ENCODE measurements at places on chromosomes 5 and 9.
A peak's percentile ranks its signal among the peaks of the same experiment; 100 is the strongest.

DNA sequence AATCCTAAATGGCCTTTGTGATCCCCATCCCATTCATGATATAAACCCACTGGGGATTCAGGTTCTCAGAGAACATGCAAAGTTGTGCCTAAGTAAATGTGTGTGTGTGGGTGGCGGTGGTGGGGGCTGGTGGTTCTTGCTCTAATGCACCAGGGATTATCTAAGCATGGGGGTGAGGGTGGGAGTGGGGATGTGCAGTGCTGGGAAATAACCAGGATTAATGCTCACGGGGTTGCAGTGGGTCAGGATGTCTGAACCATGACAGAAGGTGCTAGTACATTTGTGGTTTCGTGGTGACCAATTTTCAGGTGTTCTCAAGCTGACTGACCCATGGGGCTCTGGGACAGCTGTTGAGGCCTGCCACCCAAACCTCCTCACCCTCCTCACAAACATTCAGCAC is 101.0 kb downstream of the ZNF608 start:
- DNase-seq, result no peak

DNA sequence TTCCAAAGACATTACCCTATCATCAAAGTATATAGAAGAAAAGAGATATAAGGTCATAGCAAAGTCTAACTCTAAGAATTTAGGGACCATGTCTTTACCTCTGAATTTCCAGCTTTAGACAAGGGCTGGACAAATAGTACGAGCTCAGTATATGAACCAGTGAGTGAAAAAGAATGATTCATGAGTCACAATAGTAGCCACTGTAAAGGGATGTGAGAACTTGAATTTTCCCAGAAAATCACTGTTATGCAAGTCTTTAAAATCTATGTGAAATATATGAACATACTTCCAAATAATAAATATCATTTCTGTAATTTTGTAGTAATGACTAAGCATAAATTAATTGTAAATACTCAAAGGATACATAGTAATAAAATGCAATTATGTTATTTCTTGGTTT is 305.9 kb upstream of the PRR16 start:
- DNase-seq, result no peak

DNA sequence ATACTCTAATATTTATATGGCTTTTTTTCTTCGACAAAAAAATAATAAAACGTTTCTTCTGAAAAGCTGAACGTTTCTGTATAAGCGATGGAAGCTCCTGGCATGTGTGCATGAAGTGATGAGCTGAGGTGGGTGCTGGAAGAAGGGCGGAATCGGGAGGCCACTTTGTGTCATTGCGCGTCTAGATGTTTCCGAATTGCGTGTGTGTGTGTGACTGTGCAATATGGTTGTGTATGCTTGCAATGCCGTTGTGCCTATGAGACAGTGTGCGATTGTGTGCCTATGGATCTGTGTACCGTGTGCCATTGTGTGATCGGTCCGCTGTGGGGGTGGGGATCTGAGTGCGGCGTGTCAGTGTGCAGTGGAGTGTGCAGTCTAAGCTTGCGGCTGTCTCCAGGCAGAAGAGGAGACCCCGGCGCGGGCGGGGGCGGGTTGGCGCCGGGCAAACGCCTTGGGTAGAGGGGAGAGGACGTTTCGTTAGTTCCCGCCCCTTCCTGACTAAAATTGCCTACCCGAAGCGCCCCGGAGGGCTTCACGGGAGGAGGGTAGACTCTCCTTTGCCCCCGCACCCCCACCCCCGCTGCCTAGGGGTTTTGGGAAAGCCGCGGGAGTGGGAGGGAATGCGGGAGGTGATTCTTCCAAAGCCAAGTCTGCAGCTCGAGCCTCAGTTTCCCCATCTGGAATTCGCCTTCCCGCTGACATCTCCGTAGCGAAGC is 24.2 kb downstream of the PCDHGC5 start:
- peak; percentile 66 for DNase-seq

DNA sequence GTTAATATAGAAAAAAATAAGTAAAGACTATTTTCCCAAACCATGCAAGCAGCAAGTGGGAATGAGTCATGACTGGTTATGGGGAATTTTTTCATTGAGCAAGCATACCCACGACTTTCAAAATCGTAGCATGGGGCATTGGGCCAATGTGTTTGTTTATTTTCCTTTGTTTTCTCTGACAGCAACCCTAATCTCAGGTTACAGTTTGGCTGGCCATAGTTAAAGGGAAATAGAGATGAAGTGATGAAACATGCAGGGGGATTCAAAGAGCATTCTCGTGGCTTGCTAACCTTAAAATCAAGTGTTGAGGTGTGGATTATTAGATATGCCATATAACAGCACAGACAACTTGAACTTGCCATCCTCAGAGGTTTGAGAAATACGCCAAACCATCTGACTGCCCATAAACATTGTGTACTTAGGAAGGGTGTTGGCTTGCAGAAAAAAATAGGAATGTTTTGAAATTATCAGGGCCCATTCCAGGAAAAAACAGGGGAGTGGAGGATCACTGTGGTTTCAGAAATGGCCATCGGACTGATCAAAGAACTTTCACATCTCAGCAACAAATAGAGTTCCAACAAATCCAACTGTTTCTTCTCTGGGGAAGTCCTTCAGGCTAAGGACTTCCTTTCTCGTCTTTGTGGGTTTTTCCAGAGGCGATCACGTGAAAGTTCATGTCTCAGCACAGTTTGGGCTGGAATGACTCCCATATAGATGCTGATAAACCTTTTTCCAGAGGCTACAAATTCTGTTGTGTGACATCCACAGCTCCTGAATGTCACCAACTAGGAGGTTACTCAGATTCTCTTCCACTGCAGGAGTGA is 259.1 kb downstream of the SYK start:
- no peak for DNase-seq

GRCh38 chr5:38595132-38595745 is 38.8 kb upstream of the LIFR start:
- DNase-seq, result no peak

DNA sequence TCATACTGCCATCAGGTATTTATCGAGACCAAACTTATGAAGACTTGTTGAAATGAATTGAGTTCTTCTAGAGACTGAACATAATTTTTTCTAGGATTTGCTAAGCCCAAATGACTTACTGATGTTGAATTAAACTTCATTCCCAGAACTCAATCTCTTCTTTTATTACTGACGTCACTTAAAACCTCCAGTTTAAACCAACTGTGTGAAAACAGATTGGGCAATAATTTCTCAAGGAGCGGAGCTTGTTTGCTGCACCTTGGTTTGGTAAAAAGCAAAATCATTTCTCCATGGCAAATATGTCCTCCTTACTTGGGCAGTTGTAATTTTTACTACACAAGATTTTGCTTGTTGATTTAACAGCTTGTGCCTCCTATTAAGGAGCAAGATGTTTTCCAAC is 37.4 kb downstream of the CFAP90 start:
- no peak for DNase-seq

DNA sequence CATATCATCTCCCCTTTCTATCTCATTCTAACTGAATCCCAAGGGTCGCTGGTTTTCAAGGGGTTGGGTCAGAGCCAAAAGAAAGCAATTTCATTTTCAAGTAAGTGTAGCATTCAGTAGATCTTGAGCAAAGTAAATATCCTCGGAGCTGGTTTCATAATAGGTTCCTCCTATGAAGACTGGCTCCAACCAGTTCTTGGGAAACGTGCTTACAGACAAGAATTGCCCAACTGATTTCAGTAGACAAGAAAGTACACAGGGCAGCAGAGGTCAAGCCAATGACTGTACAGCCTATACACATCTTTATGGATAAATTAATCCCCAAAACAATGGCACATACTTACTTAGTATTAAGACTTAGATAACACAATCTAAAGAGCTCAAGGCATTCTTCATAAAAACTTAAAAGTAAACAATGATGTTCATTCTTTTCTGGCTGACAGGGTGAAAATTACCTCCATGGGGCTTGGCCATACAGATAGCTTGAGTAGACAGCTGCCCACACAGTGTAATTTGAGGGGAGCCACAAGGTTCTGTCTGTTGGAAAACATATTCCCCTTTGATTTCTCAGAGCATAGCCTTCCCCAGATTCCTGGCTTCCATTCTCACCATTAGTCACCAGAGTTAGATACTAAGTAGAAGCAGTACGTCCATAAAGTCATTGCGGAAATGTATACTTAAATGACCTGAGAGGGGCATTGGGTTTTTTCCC is 163.9 kb downstream of the ARRDC3 start:
- no peak for DNase-seq

GRCh38 chr5:73985145-73985544 is 359.1 kb downstream of the ARHGEF28 start:
- DNase-seq, result no peak

DNA sequence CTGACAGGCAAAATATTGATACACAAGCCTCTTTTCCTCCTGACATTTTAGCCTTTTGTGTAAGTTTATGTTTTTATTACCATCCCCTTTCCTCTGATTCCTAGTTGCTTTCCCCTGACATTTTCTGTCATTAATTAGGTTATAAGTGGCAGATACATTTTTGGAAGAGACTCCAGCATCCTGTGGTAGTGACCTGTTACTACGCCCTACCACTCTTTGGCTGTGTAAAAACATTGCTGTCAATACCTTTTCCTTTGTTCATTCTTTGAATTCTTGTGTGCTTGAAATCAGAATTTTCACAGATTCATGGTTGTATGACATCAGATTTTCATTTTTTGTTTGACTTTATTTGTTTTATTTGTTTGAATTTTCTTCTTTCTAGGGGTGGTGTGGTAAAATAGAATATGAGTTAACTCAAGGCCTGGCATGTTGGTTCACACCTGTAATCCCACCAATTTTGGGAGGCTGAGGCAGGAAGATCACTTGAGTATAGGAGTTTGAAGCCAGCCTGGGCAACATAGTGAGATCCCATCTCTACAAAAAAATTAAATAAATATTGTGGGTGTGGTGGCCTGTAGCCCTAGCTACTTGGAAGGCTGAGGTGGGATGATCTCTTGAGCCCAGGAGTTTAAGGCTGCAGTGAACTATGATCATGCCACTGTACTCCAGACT is 43.4 kb downstream of the UBE2R2 start:
- no peak for DNase-seq

- DNase-seq, result no peak
Observed at GRCh38 chr5:103126557-103126956, 6.5 kb downstream of the PPIP5K2 start.

- DNase-seq, result no peak
Observed at GRCh38 chr9:95923794-95924193, 48.3 kb downstream of the ERCC6L2 start.

DNA sequence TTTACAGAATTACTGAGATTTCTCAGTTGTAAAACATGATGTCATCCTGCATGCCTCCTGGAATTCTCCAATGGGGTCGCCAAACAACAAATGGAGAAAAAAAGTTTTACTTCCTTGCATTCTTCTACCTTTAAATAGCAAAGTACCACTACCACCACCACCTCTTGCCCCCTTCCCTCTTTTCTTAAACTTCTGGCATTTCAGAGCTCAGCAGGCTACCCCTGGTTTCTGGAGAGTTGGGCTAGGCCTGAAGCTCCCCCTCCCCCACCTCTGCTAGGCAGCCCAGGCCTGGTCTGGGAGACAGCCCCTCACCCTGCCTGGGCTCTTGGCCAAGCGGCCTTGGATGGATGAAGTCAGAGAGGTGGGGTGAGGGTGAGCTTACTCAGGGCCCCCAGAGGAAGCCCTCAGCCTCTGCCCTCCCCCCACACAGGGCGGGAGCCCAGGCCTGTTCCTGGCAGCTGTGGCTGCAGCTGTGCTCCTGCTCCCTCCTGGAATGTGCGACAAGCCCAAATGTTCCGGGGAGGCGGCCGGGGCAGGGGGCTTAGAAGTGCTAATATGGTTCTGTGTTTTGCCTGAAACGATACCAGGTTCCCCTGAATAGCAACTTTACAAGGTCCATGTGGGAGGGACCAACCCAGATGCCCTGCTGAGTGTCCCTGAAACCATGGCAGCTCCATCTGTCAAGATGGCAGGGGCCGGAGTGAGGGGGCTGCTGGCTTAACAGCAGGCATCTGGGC is 6.0 kb upstream of the CCIN start:
- DNase-seq, result peak; percentile 42

- DNase-seq, result no peak
Observed at GRCh38 chr9:69444791-69445190, 119.8 kb downstream of the ENTREP1 start.

DNA sequence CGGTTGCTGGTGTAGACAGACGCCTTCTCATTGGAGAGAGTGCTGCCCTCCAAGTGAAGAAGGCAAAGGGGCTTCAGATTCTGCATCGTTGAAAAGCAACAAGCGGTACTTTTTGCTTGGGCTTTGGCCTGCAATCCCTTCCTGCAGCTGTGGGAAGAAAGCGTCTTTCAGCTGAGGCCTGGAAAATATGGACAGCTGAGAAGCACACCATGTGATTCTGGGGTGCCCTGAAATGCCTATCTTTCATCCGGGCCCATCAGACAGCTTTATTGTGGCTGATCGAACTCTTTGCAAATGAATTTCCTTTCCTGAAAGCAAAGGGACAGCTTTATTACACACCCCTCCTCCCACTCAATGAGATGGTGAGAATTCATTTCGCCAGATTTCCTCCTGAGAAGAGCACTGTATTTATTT is 74.0 kb downstream of the NSG2 start:
- DNase-seq, result peak; percentile 45

DNA sequence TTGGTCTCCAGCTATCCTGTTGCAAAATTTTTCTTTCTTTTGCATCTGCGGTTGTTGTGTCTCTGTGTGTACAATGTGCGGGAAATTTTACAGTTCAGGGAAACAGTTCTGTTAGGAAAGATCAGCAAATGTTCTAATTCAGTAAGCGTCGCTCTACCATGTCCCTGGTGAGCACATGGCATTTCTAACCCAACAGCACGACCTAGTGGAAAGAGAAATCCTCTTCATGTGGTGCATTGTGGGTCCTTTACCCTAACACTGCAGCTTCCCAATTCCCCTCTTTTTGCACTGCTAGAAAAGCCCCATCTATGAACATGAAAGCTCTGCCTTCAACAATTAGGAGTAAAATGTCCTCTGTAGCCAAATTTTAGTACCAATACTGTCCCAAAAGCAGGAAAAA is 974.2 kb upstream of the CDH9 start:
- no peak for DNase-seq

DNA sequence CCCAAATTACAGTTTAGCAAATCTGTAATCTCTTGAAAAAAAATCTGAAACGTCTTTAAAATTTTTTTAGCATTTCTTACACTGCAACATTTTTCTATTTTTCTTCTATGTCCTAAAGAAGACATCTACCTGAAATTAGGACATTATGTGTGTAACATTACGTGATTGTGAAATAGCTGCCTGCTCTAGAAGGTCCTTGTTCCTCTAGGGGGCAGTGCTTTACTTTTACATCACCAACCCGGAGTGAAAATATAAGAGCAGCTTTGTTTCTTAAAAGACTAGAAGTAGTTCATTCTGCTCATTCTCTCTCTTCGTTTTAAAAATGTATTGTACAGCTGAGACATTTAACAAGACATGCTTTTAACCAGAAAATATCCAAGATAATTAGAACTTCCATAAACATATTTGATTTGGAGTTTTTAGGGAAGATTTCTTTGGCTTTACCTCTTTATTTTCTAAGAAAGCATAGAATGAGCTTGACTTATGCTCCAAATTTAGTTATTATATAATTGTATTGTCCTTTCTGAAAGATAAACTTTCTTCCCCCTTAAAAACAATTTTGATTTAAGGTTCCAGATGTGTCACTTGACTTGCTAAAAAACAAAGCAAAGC is 48.1 kb upstream of the RIOK2 start:
- peak; percentile 0 for DNase-seq

Data from occipital lobe (tissue), 3 donors.